ENCODE measurements at places on chromosomes 12 and 14.

- DNase-seq: peak; percentile 69
Measured at GRCh38 chr14:31927348-31927832, 149.7 kb upstream of the ARHGAP5 start.

DNA sequence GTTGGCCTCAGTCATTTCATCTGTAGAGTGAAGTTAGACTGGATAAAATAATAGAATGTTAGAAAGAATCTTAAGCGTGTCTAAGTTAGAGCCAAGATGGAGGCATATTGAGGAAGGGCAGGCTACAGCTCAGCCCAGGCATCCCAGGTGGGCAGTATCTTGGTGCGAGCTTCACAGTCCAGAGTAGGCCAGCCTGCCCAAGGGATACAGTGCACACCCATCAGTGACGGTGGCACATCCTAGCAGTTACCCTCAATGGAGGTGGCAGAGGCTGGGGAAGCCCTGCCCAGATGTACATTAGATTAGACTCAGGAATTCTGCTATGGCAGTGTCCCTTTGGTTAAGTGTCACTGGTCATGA is 21.5 kb downstream of the TULP3 start:
- no peak for DNase-seq

DNA sequence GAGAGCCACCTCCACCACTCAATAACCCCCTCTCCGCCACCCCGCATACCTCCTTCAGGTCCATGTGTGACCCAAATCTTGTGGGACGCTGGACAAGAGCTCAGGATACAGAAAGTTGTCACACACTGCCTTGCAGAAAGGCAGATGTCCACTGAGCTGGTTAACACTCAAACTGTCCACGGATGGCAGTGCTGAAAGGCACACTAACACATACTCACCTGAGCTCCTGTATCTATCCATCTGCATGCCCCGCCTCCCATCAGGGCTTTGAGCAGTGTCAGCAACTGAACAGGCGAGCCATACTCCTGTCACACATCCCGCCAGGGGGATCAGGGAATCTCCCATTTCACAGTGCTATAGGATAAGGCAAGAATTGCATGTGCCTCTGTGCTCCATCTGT is 642.0 kb downstream of the GALC start:
- DNase-seq: no peak

- no peak for DNase-seq
Measured at GRCh38 chr14:97543816-97544215, 746.6 kb downstream of the VRK1 start.

DNA sequence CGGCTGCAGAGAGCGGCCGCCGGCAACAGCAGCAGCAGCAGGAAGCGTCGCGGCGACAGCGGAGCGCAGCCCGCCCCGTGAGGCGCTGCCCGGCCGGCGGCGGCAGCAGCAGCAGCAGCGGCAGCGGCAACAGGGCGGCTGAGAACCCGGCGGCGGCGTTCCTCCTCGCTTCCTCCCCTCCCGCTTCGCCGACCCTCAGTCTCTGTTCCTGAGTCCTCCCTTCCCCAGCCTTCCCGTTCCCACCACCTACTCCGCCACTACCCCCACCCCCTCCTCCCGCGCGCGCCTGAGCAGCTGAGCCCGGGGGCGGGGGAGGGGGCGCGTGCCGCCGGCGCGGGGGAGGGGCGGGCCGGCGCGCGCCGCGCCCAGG is 310 bp downstream of the BICDL1 start:
- no peak for DNase-seq

DNA sequence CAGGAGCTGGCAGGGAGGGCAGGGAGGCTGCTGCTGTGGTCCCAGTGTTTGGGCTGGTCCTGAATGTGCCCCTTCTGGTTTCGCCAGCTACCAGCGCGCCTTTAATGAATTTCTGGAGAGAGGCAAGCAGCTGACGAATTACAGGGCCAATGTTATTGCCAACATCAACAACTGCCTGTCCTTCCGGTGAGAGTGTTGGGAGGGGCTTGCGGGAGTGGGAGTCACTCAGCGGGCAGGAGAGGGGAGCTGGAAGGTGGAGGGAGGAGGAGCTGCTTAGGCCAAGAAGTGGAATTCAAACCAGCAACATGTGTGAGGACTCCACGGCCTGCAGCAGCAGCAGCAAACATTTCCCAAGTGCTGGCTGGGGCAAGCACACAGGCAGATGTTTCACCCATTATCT is 7.7 kb downstream of the TNFAIP2 start:
- DNase-seq: no peak

GRCh38 chr14:51527073-51527472 is 124.6 kb upstream of the FRMD6 start:
- no peak for DNase-seq

- no peak for DNase-seq
Measured at GRCh38 chr12:75525263-75525662, 13.9 kb upstream of the KRR1 start.

DNA sequence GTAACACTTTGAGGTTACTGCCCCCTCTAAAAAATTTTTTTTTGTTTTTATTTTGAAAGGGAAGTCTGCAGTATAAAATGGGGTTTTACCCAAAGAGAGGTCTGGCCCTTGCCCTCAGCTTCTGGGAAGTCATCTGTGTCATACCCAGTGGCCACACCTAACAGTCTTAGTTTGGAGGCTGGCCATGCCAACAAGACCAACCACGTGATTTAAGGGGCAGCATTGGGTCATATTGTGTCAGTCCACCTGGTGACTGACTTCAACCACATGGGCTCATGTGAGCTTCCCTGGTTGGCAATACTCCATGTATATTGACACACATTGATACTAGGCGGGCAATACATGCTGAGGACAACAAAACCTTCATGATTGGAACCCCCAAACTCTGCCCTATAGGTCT is 173.9 kb downstream of the GXYLT1 start:
- DNase-seq: no peak

DNA sequence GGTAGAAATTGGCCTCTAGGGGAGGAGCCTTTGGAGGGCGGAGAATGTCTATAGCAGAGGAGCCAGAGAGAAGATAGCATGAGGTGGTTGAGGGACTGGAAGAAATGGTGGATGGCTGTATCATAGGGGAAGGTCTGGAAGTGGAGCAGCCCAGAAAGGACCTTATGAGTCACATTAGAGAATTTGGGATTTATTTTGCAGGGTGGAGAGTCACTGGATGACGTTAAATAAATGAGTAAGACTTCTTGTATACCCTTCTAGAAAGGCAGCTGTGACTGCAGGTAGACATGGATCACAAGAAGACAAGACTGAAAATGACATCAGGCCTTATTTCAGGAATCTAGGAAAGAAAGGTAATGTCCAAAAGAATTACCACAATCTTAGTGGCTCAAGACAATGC is 208.2 kb upstream of the TMTC1 start:
- DNase-seq: peak; percentile 74

- DNase-seq: no peak
Measured at GRCh38 chr12:15536446-15536845, 214.1 kb downstream of the PTPRO start.

- DNase-seq: no peak
Measured at GRCh38 chr12:1805441-1806081, 14.8 kb upstream of the LRTM2 start.

DNA sequence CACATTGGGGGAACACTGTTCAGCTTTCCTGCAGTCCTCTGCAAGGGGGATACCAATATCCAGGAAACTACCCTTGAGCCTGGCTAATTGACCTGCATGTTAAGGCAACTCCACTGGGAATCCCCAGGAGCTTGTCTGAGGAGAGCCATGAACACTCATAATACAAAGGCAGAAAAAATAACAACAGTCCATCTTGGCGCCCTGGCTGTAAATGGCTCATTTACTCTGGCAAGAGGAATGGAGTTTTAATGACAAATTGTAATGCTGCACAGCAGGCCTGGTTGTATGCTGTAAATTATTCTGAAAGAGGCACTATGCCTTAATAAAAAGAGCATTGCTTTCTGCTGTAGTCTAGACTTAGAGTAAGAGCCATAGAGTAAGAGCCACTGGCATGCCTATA is 58.3 kb downstream of the SLC8A3 start:
- no peak for DNase-seq
